ENCODE measurements at places on chromosomes 2 and 18. TPM values are rescaled to one million over a fixed set of nuclear protein-coding genes. Genes with fewer than 3 reads are reported as not detected.

SLC5A7 gene
- total RNA-seq = not detected

- no peak for DNase-seq
Observed at GRCh38 chr2:204109681-204110080, 173.1 kb downstream of the ICOS start.

MSTN gene
- total RNA-seq = not detected

MARS2 gene
- total RNA-seq = 24.8 TPM

SLC9A4 gene
- 0.11 TPM for total RNA-seq

- DNase-seq = no peak
Observed at GRCh38 chr2:133413863-133414262, 154.4 kb downstream of the NCKAP5 start.

DNA sequence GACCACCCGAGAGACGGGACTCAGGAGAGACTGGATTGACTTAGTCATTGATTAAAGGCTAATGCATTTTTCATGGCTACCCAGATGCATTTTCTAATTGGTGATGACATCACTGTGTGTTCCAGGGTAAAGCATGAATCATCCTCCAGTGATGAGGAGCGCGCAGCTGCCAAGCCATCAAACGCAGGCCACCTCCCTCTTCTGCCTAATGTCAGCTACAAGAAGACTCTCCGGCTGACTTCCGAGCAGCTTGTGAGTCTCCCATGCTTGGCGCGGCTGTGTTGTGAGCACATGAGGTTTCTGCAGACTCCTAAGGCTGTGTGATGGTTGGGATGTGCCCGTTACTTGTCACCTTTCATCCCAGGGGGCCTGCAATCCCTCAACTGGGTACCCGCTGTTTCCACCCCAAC, 56.4 kb downstream of the LPIN1 start:
- DNase-seq = no peak

GRCh38 chr2:46519265-46519664, 39.9 kb downstream of the TMEM247 start:
- DNase-seq = no peak

KCNJ3 gene
- 0.69 TPM for total RNA-seq

HES6 gene
- total RNA-seq = 52.1 TPM

KCNF1 gene
- 1.2 TPM for total RNA-seq

- DNase-seq = no peak
Observed at GRCh38 chr2:178529194-178529593, 48.9 kb downstream of the PLEKHA3 start.

Measured in WTC11 (cell line).